ENCODE measurements at places on chromosomes 7 and 10.

- no peak for DNase-seq
Measured at GRCh38 chr7:136027160-136027559, 50.0 kb upstream of the MTPN start.

GRCh38 chr10:44967616-44968015 lies 8.0 kb downstream of the RASSF4 start:
- no peak for DNase-seq

DNA sequence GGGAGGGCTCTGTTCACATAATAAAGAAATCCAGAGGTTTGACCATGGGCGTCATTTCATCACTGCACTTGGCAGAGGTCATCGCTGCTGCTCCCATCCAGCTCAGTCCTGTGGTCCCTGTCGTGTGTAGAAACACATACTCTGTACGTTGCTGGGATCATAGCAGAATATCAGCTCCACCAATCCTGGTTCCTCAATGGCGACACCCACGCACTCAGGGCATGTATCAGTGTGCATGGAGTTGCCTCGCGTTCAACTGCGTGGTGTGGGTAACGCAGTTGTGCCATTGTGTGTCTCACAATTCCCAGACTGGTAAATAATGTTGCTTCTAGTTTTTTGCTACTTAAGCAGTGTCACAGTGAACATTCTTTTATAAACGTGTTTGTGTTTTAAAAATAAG lies 111.1 kb downstream of the LHPP start:
- no peak for DNase-seq

DNA sequence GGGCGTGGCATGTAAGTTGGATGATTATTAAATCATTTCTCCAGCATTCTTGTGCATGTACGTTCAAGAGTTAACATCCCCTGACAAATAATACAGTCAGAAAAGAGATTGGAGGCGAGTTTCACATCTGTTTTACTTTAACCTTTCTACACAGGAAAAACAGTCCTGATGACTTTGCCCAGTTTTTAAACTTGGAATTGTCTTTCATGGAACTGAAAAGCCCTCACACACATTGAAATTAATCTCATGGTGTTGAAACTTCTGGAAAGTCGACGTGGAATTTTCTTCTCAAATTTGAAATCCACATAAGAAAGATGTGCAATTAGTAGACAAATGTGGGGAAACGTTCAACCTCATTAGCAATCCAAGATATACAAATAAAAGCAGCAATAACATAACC lies 31.2 kb upstream of the ZNF438 start:
- DNase-seq: no peak

- DNase-seq: no peak
Measured at GRCh38 chr10:122263971-122264370, 7.1 kb upstream of the BTBD16 start.

DNA sequence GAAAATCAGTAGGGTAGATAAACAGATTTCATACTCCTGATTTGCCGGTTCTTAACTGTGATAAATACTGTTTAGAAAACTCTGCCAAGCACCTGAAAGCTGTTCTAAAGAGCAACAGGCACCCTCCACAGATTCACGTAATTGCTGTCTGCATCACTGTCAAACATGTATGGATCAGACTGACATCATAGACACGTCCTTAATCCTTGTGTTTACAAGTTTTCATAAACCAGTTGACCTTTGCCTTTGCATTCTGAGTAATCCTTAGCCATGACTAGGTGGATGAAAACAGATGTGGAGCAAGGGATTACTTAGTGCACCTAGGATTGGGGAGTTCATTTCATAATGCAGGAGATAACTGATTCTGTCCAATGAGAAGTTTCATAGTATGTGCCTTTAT lies 41.6 kb downstream of the SLC39A12 start:
- DNase-seq: no peak

DNA sequence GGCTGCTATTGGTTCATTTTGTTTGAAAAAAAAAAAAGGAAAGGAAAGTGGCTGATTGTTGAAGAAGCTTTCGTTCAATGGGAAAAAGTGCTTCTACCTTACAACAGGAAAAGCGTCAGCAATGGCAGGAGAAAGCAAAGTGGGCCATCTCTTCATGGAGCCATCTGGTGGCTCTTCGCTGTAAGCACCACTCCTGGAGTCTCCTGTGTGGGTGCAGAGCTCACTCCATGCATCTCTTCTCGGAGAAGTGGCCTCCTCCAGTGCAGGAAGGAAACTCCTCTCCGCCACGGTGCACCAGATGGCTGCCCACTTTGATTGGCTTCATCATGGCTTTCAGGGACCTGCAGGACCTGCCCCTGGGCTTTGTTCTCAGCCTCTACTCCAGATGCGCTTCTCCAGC lies 250.9 kb downstream of the PTEN start:
- DNase-seq: no peak

DNA sequence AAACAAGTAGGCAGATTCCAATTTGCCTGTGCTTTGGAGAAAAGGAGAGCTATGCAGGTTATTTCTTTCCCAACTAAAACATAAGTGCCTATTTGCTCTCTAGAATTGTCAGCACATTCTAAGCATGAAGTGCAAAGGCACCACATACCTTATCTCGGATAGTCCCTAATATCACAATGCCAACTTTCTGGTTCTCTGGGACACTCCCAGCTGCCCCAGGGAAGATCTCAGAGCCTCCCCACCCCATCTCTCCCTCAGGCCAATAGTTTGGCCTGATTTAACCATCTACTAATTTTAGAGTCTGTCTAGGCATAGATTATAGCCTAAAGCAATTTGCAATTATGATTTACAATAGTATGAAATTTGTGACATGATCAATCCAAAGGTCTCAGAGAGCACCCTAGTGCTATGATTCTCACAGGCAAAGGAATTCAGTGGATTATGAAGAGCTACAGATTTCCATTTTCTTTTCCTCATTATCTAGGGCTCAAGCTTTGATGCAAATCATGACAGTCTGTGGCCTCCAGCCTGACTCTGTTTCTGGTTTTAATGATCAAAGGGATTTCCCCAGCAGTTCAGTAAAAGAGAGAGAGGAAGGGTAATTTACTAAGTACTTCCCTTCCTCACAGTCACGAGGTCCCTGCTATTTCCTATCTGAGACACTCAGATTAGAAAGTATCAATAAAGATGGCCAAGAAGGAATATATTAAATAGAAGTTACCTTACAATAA lies 29.0 kb upstream of the IL6 start:
- DNase-seq: no peak

DNA sequence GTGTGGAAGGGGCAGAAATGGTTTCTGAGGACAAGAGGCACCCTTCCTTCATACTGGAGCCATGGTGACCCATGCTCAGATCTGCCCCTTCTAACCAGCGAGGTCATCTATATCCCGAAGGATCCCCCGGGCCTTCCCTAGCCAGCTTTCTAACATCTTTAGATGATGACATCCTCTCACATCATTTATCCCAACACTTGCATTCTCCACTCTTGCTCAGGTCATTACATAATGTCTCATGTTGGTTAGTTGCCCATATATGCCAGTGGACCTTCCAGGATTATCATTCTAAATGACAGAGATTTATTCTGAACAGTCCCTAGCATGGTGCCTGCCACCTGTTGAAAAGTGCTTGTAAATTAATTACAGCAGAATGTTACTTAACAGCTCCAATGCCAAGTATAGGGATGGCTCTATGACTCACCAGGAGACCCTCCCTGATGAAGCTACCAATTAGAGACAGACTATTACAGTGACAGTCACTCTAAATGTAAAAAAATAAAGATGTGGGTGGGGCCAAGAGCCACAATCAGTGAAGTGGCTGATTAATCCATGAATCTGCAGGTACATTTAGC lies 22.6 kb upstream of the ABLIM1 start:
- peak; percentile 3 for DNase-seq

DNA sequence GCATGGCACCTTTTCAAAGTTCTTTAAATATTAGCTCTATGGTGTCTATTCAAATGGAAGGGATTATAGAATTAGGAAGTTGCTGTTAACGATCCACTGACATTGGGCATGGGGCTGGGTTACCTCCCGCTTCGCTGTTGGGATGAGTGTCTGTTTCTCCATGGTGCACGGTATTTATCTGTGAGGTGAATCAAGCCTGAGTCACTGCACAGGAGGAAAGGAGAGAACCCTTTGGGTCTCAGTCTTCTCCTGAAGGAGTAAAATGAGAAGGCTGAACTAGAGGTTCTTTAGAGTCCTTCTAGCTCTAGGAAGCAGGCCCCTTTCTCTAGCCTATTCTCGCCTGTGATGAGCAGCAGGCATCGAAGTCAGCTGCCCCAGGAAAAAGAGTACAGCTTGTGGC lies 7.3 kb downstream of the JCAD start:
- DNase-seq: no peak

GRCh38 chr7:79037001-79037400 lies 416.5 kb downstream of the MAGI2 start:
- DNase-seq: no peak

GRCh38 chr7:42726066-42726785 lies 185.6 kb downstream of the C7orf25 start:
- DNase-seq: no peak

GRCh38 chr7:99499371-99499720 lies 735 bp downstream of the ZNF394 start:
- no peak for DNase-seq

DNA sequence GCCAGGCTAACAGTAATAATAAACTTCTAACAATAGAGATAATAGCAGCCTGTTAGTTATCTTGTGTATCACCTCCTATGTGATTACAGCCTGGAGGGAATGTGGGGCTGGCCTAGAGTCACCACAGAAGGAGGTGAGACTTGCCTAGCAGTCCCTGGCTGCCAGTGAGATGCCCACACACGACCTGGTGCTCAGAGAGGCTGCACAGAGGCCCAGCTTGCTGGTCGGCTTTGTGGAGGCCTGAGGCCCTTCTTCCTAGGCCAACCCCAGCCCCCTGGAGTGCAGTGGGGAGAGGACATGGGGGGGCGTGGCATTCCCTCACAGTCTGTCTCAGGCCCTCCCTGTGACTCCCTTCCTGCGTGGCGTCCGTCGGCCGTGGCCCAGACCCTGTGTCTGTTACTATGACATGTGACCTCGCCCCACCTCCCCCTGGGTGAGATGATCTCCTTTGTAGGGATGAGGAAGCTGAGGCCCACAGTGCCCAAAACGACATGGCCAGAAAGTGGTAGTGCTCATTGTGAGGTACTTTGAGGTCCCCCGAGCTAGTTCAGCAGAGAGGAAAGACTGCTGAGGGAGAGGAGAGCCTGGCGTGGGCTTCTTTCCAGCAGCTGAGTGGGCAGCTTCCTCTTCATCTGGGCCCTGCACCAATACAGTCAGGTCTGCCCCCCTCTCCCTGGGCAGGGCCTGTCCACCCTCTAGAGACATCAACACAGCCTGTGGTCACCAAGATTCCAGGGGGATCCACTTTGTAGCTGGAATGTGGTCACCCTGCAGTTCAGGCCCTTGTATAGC lies 29.7 kb downstream of the UNC5B start:
- DNase-seq: no peak

DNA sequence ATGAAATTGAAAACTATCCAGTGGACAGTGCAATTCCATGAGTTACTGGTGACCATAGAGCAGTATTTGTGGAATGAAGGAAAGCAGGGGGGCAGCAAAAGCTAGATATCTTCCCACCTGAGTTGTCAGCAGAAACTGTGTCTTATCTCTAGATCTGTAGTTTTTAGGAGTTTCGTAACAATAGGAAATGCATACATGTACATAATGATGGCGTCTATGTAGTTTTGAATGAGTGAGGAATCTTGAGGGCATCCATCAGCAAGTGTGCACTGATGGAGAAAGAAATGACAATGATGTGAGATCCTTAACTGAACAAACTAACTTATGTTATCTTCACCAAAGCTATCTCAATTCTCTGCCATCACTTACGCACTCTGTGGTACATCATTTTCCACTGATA lies 114.5 kb downstream of the LRRC4 start:
- no peak for DNase-seq

DNA sequence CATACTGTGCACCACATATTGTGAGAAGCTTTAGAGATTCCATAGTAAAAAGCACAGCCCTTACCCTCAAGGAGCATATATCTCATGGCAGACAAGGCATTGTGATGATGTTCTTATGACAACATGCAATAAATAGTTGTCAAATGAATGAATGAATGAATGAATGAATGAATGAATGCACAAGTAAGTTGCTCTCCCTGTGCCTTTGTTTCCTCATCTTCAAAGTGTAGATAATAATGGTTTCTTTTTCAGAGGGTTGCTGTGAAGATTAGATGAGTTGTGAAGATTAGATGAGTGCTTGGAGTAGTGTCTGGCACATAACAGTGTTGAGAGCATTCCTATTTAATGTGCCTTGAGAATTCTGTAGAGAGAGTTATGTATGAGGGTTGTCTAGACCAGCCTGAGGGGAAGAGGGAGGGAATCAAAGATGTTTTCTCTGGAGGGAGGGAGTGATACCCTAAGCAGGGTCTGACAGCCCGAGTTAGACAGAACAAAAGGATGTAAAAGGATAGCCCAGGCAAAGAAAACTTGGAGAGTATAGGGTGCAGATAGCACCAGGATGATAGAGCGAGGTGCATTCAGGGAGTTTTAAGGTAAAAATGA lies 217.2 kb downstream of the RELN start:
- no peak for DNase-seq

- no peak for DNase-seq
Measured at GRCh38 chr10:28431139-28431538, 101.8 kb upstream of the WAC start.

All from NCI-H1417 treated with DMSO at 0.1 percent for 48 hours (cell line).